ENCODE measurements at places on chromosomes 7 and 10.

- no peak for DNase-seq
Observed at GRCh38 chr7:89049043-89049442, 253.5 kb upstream of the TEX47 start.

GRCh38 chr10:668786-669485, 20.5 kb downstream of the DIP2C start:
- no peak for DNase-seq

DNA sequence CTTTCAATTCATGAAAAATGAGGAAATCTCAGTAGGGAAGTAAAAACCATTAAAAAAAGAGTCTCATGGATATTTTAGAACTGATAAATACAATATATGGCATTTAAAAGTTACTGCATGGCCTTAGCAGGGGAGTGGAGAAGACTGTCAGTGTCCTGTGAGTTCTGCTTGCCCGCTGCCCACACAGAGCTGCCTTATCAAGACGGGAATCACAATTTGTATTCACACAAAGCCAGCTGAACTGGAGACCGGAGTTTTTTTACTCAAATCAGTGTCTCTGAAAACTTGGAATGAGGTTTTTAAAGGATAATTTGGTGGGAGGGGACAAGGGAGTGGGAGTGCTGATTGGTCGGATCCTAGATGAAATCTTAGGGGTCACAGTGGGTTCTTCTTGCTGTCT, 17.1 kb downstream of the LANCL2 start:
- no peak for DNase-seq

- no peak for DNase-seq
Observed at GRCh38 chr7:21299766-21300165, 128.1 kb upstream of the SP4 start.

DNA sequence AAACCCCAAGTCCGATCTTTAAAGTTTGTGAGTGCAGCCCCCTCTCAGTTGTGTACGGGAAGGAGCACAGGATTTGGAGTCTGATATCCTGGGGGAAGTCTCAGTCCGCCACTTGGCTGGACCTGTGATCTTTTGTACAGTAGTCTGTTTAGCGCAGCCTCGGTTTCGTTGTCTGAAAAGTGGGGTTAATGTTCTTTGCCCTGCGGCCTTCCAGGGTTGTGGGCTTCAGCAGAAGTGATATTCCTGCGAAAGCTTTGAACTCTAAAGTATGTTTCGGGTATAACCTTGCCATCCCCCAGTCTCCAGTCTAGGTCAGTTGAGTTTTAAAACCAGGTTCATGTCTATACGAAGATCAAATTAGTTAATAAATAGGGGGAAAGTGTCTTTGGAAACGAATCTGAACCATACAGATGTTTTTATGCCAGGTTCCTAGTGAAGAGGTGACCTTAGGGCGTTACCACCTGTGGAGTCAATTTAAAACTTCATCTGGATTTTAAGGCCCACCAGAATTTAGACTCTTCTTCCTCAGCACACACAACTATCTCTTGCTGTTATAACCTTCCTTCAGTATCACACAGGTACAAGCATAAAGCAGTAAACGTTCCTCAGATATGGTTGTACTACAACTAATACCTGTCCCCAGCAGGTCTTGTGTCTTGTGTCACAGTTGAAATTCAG, 904 bp downstream of the R3HCC1L start:
- no peak for DNase-seq

GRCh38 chr7:142240546-142240945, 17.3 kb downstream of the PRSS58 start:
- no peak for DNase-seq

GRCh38 chr7:23598296-23598695, 1.1 kb downstream of the CCDC126 start:
- no peak for DNase-seq

DNA sequence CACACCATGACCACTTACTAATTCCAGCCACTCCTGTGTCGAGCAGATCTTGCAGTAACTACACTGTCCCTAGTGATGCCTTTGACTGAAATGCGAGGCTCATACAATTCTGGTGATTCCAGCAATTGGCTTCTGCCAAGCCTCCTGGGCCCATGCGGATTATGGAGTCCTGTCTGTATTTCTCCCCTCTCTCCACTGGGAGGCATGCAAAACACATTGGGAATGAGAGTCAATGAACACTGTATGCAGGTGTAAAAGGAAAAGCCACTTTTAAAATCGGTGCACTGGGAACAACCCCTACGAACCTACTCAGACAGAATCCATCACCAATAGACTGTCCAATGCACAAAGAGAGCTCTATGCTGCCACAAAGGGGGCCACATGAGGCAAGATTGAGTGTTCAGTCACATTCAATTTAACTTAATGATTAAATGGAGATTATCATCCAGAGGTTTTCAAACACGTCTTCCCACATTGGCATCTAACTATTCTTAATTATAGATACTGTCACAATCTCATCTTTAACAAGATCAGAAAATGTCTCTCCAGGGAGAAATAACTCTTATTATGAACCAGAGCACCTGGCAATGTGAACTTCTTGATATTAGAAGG, 550.6 kb downstream of the GLRX3 start:
- DNase-seq = no peak

DNA sequence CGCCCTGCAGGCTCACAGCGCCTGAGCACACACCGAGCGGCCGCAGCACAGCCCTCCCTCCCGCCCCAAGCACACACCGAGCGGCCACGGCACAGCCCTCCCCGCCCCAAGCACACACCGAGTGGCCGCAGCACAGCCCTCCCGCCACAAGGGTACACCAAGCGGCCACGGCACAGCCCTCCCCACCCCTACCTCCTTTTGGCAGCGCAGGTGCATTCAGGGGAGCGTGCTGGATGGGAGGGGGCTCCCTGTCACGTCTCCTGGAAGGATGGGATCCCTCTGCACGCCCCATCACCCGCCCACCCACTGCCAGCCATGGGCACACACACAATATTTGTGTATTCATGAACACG, 482.6 kb downstream of the DNAJB6 start:
- DNase-seq = no peak

DNA sequence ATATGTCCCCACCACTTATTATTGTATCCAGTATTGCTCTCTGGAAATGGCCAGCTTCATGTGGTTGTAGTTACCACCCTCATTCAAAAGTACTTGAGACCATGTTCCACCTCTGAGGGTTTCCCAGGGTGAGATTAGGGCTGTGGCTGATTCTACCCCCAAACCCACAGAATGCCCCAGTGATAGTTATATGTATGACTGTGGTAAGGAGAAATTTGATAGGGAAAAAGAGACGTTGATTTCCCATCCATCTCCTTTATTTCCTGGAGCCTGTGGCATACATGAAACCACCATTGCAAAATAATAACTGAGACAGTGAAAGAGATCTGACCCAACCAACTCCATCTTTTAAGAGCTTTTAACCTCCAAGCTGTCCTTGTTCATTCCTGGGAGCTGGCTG, 25.2 kb downstream of the ARL5B start:
- no peak for DNase-seq

- no peak for DNase-seq
Observed at GRCh38 chr10:3926258-3926657, 141.2 kb upstream of the KLF6 start.

DNA sequence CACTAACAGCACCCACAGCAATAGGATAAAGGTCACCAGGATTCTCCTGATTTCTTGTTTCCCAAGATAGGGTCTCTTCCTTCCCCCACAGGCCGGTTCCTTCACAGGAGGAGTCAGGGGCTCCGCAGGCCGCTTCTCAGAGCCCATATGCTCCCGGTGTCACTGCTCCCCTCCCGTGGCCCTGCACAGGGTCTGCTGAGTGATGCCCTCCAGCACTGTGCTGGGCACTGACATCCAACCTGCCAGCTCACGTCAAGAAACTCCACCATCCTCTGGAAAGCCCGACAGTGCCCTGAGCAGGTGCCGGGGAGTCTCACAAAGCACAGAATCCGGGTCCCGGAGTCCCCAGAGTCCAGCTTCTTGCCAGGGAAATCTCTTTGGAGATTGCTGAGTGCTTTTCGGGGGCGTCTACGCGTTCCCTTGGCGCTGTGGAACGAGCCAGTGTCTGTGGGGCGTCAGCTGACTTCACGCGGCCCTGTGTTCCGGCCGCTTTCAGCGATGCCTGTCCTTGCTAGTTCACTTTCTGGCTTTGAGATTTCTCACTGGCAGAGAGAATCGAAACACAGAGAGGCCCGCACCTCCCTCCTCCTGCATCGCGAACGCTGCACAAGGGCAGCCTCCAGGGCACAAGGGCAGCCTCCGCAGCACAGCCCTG, 567.5 kb downstream of the DNAJB6 start:
- no peak for DNase-seq

- DNase-seq = no peak
Observed at GRCh38 chr7:87882151-87882937, 6.1 kb downstream of the DBF4 start.

DNA sequence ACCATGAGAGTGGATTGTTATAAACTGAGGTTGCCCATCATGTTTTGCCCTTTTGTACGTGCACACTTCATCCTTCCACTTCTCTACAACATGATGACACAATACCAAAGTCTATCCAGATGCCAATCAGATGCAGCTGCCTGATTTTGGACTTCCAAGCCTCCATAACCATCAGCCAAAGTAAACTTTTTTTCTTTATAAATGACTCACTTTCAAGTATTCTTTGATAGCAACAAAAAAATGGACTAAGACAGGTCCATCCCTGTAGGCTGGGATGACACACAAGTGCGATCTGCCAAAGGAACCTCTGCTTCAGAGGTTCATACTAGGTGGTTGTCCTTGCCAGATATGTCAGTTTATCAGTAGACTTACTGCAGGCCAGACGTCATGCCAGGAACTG, 320.2 kb upstream of the FZD1 start:
- no peak for DNase-seq

DNA sequence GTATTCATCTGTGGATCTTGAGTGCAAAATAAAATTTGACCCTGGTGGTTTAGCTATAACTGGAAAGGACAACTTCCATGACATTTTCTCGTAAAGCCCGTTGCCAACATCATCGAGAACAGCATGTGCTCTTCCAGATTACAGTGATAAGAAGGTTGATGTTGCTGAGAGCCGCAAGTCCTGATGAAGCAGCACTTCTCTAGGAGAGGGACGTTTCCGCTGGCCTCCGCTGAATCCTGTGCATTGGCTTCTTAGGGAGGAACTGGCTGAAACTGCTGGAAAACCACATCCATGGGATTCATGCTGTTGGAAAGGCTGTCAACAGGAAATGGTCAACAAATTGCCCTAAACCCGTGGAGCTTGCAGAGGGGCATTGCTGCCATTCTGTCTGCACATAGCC, 21.4 kb upstream of the ABCB5 start:
- no peak for DNase-seq

DNA sequence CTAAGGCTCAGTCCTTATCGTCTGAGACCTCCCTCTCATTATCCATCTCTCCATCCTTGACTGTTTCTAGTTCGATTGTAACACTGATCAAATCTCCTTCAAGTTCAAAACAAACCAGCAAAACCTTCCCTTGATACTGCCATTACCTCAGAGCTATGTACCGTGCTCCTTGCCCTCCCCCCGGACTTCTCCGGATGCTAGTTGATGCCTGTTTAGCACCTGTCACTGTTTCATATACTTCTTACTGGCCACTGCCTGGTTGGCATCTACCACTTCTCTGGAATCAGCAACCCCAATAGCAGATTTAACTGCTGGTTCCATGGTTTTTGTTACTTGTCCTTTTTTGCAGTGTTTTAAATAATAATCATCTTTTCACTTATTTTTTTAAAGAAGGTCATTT, 64.1 kb downstream of the BMPR1A start:
- DNase-seq = no peak

- no peak for DNase-seq
Observed at GRCh38 chr7:44338600-44338999, 13.2 kb upstream of the CAMK2B start.

DNA sequence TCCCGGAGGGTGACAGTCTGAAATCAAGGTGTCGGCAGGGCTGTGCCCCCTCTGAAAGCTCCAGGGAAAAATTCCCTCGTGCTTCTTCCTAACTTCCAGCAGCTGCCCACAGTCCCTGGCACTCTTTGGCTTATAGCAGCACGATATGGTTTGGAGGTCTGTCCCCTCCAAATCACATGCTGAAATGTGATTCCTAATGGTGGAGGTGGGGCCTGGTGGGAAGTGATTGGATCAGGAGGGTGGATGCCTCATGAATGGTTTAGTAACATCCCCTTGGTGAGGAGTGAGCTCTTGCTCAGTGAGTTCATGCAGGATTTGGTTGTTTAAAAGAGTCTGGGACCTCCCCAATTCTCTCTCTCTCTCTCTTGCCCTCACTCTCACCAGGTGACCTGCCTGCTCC, 51.1 kb downstream of the GPAM start:
- no peak for DNase-seq

DNA sequence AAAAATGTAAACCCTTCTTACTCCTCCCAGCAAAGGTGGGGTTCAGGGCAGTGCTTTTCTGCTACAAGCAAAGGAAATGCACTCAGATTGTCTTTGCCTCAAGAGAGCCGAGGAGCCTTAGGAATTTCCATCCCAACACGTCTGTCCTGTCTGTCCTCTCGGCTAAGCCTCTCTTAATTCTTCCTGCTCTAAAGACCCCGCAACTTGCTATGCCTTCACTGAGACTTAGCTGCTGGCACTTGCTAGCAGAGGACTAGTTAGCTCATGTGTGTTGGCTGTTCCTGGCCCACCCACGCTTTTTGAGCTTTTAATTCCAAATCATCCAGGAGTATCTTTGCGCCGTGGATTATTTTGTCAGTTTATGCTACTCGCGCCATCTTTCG, 481 bp upstream of the NPM3 start:
- no peak for DNase-seq

DNA sequence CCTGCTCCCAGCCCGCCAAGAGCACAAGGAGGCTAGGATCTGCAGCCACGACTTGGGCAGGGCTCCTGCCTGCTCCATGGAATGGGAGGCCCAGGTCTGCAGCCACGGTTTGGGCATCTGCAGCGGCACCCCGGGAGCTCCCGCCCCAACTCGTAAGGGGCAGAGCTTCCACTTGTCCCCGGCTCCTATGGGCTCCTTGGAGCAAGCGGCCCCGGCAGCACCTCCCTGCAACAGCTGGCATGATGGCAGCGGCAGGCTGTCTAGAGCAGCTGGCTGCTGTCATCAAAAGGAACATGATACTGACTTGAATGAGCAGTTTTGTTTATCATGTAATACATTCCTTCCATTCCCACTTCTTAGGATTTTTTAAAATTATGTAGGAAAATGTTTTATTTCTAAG, 684.0 kb upstream of the FOXK1 start:
- DNase-seq = no peak

GRCh38 chr7:88437132-88437531, 130.4 kb upstream of the STEAP4 start:
- DNase-seq = no peak

GRCh38 chr7:25735674-25736242, 416.2 kb upstream of the NFE2L3 start:
- DNase-seq = no peak

GRCh38 chr7:101087334-101088068, 2.2 kb downstream of the TRIM56 start:
- DNase-seq = no peak

DNA sequence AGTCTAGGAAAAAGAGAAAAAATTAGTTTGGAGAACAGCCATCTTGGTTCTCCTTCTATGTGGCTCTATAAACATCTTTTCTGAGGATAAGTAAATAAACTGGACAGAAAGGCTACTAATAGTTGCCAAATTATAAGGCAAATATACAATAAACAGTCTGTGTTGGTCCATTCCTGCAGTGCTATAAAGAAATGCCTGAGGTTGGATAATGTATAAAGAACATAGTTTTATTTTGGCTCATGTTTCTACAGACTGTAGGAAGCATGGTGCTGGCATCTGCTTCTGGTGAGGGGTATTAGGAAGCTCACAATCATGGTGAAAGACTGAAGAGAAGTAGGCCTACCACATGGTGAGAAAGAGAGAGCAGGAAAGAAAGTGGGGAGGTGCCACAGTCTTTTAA, 209.7 kb downstream of the MACC1 start:
- DNase-seq = no peak
